ENCODE measurements at places on chromosomes 7 and 10. TPM values are rescaled to one million over a fixed set of nuclear protein-coding genes. Genes with fewer than 3 reads are reported as not detected.

Gene CRHR2
- not detected for total RNA-seq

Gene ACADSB
- 6.9 TPM for total RNA-seq

Gene RELN
- total RNA-seq: 0.01 TPM

Gene NEUROG3
- total RNA-seq: not detected

Gene TMEM229A
- total RNA-seq: not detected
